Stimulated activated CD4-positive, alpha-beta T cell treated with anti-CD3 and anti-CD28 coated beads, Interleukin-2, amount 100 ng/mL, for 4 hours (primary cell): ENCODE measurements at places on chromosomes 12 and 14.
A peak's percentile ranks its signal among the peaks of the same experiment; 100 is the strongest.

- no peak for DNase-seq
Observed at GRCh38 chr14:38623661-38624060, 367.8 kb upstream of the CLEC14A start.

GRCh38 chr12:52508211-52508610, 12.0 kb downstream of the KRT5 start:
- no peak for DNase-seq

DNA sequence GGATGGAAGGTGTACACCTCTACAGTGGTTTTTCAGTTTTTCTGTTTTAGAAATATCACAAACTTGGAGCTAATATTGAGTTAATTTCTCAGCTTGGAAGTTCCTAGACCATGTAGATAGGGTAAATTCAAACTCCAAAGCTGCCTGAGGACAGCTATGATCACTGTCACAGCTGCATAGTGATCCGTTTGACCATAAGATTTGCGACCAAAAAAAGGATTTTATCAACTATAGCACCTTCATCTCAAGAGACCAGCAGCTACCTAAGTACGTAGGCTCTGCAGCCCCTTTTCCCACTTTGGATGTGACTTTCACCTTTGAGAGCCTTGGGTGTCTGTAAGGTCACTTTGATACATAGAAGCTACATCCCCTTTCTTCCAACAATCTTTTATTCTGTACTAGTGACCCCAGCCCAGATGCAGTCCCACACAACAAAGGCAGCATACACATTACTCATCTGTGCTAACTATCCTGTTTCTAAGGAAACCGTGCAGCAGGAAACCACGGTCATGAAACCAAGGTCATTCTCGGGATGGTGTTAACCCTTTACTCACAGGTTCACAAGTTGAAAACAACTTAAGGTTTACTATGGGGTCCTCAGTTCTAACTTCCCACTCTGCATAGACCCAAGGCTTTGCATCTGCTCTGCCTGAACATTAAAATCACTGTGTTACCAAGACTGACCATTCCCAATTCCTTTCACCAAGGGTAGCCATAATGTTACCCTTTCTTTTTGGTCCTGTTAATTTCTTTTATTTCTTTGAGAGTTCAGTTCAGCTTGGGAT, 75.4 kb downstream of the IFT81 start:
- no peak for DNase-seq

- DNase-seq: no peak
Observed at GRCh38 chr14:76446921-76447320, 71.0 kb downstream of the ESRRB start.

- no peak for DNase-seq
Observed at GRCh38 chr12:87332987-87333726, 696.0 kb downstream of the C12orf50 start.

DNA sequence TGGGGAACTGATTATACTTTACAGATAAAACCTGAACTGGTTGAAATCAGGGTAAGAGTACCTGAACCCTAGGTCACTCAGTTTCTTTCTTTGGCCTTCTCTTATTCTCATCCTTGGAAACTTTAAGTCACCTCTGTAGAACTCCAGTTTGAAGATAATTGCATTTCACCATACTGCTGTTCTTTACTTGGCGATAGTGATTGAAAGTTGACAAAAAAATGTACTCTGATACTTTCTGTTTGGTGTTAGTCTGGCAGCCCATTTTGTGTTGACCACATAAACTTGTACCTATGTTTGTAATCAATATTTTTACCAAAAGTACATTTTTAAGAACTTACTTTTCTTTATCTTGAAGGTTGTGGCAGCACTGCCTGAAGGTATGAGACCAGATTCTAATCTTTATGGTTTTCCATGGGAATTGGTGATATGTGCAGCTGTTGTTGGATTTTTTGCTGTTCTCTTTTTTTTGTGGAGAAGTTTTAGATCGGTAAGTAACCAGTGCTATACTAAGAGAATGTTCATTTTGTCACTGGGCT, 42.9 kb downstream of the MIA2 start:
- DNase-seq: no peak

DNA sequence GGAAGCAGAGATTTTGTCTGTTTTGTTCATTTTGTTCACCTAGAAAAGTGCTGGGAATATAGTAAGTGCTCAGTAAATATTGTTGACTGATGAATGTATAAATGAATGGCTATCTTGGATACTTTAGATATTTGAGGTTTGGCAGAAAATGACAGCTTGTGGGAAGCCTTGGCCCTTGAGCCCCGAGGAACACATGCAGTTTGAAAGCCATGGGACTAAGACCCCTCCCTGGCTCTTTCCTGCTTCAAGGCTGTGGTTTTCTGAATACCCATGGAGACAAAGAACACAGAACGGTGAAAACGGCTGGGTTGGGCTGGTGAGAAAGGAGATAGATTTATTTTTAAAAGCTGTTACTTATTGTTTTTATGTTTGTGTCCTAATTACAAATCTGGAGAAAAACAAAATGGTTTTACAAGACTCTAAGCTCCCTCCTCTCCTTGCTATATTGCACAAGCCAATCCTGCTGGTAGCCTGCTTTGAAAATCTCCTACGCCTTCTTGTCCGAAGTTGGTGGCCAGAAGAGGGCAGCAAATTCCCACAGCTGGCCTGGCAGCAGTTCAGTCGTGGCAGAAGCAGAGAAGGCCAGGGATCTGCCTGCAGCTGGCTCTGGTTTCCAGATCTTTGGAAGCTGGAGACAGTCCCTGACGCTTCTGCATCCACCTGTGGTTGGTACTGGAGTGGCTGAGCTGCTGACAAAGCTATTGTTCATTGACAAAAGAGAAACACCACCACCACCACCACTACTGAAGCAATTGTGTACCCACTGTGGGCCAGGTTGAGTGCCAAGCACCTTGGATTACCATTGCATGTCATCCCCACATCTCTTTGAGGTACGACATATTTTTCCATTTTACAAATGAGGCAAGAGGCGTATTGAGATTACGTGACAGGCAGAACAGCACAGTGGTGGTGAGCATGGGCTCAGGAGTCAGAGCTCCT, 5.2 kb upstream of the KRT85 start:
- peak; percentile 16 for DNase-seq

GRCh38 chr14:58639842-58640484, 2.2 kb downstream of the DACT1 start:
- DNase-seq: no peak

DNA sequence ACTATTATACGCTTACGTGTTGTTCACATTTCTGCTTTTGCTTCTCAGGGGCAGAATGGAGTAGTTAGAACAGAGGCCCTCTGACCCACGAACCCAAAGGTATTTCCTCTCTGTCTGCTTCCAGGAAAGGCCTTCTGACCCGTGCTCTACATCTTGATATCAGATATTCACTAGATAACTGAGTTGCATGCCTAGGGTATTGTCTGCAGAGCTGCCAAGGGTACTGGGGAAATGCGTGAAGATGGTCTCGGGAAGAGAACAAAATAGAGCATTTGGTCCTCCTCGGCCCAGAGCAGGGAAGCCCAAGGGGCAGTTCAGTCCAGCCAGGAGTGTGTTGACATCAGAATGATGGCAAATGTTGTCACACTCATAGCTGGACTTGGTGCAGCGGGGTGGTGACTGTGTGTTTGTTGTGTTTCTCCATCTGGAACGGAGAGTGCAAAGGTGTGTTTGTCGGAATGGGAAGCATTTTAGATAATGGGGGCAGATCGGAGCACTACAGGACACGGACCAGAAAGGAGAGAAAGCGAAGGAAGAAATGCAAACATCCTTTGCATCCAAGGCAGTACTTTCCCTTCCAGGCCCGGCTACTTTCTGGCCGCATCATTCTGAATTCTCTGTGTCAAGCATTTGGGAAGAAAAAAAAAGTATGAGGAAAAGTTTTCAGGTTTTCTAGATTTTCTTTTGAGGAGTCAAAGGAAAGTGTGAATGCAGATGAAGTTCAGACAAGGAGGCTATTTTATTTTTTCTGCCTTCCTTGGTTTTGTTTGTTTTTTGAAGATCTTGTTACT, 8.1 kb downstream of the GLT1D1 start:
- DNase-seq: no peak
